ENCODE measurements at places on chromosomes 5 and 9.

GRCh38 chr9:120974181-120974580 is 47.6 kb upstream of the TRAF1 start:
- no peak for DNase-seq

GRCh38 chr5:138954257-138955012 is 79.3 kb upstream of the LRRTM2 start:
- no peak for DNase-seq

GRCh38 chr5:146076455-146076854 is 28.9 kb downstream of the PLAC8L1 start:
- DNase-seq = peak; percentile 56

GRCh38 chr9:18296702-18297055 is 177.3 kb upstream of the ADAMTSL1 start:
- peak; percentile 67 for DNase-seq

GRCh38 chr9:85528142-85528541 is 213.6 kb downstream of the AGTPBP1 start:
- no peak for DNase-seq
